ENCODE measurements at places on chromosomes 4 and X.

DNA sequence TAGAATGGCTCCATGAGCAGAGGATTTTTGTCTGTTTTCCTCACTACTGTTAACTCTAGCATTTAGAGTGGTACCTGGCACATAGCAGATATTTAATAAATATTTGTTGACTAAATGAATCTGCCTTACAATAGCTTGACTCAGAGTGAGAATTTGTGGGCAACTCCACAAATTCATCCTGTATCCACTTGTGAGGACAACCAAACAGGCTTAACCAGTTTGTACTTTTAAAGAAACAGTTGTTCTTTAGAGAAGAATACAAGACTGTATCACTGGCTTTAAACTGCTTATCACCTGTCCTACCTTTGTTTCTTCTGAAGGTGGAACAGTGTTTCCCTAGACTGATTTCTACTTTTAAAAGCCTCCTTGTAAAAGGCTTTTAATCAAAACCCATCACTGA, 141.3 kb upstream of the SH3RF1 start:
- no peaks in the 10 kb centered on the region for H3K27me3 ChIP-seq
- peaks cover 3% of the 10 kb centered on the region for H3K4me1 ChIP-seq

- H3K4me1 ChIP-seq, result no peaks in the 10 kb centered on the region
- H3K27me3 ChIP-seq, result no peaks in the 10 kb centered on the region
- H3K36me3 ChIP-seq, result no peaks in the 10 kb centered on the region
- H3K27ac ChIP-seq, result no peak overlapping the region
- H3K4me3 ChIP-seq, result no peak overlapping the region
- no peak for DNase-seq
Observed at GRCh38 chr4:186335793-186336192, 69.8 kb downstream of the F11 start.

- no peaks in the 10 kb centered on the region for H3K36me3 ChIP-seq
- no peak overlapping the region for H3K4me3 ChIP-seq
- no peak for DNase-seq
- no peaks in the 10 kb centered on the region for H3K4me1 ChIP-seq
- H3K27me3 ChIP-seq, result no peaks in the 10 kb centered on the region
- no peak overlapping the region for H3K27ac ChIP-seq
Observed at GRCh38 chr4:42709392-42710065, 52.6 kb upstream of the ATP8A1 start.

GRCh38 chr4:152101556-152102435, 341.0 kb upstream of the GATB start:
- H3K4me1 ChIP-seq, result peaks cover 9% of the 10 kb centered on the region
- no peaks in the 10 kb centered on the region for H3K36me3 ChIP-seq
- H3K27ac ChIP-seq, result no peak overlapping the region
- DNase-seq, result peak; percentile 92
- H3K4me3 ChIP-seq, result no peak overlapping the region

DNA sequence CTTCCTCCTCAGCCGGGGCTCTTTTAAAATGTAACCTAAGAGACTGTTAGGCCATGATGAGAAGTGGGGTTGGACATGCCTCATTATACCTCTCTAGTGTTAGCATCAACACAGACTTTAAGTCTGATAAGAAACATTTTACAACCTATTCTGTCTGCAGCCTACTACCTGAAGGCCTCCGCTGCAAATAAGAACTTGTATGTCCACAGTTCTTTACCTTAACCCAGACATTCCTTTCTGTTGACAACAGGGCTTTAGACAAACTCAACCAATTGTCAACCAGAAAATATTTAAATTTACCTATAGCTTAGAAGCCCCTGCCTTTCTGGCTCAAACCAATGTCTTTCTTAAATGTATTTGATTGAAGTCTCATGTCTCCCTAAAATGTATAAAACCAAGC, 1418.6 kb downstream of the STIM2 start:
- no peak overlapping the region for H3K4me3 ChIP-seq
- H3K27ac ChIP-seq, result no peak overlapping the region
- H3K4me1 ChIP-seq, result no peaks in the 10 kb centered on the region
- no peaks in the 10 kb centered on the region for H3K36me3 ChIP-seq
- DNase-seq, result no peak
- no peaks in the 10 kb centered on the region for H3K27me3 ChIP-seq

- no peaks in the 10 kb centered on the region for H3K27me3 ChIP-seq
- H3K4me1 ChIP-seq, result no peaks in the 10 kb centered on the region
- DNase-seq, result no peak
- no peak overlapping the region for H3K27ac ChIP-seq
- H3K36me3 ChIP-seq, result no peaks in the 10 kb centered on the region
Observed at GRCh38 chrX:116596010-116596409, 133.2 kb upstream of the CT83 start.

- H3K4me1 ChIP-seq, result no peaks in the 10 kb centered on the region
- peak; percentile 92 for DNase-seq
- no peaks in the 10 kb centered on the region for H3K27me3 ChIP-seq
- peak overlapping the region; percentile 65 for H3K27ac ChIP-seq
- peak overlapping the region; percentile 56 for H3K4me3 ChIP-seq
- no peaks in the 10 kb centered on the region for H3K36me3 ChIP-seq
Observed at GRCh38 chrX:47556045-47556623, 4.9 kb upstream of the ARAF start.

DNA sequence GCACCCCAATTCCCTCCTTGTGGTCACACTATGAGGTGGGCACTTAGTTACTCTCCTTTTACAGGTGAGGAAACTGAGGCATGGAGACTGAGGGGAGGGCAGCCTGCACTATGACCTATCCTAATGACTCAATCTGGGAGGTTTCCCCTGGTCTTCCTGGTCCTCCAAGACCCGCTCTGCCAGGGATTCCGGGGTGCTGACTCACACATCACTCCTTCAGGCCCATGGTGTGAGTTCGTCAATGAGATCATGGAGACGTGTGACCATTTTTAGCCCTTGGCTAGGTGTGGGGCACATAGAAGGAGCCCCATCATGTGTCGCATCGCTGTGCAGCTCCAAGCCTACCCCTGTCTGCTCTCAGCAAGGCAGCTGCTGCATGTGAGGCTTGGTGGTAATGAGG, 32.4 kb upstream of the BCOR start:
- no peaks in the 10 kb centered on the region for H3K36me3 ChIP-seq
- no peak overlapping the region for H3K27ac ChIP-seq
- peak; percentile 70 for DNase-seq
- peaks cover 8% of the 10 kb centered on the region for H3K4me1 ChIP-seq

DNA sequence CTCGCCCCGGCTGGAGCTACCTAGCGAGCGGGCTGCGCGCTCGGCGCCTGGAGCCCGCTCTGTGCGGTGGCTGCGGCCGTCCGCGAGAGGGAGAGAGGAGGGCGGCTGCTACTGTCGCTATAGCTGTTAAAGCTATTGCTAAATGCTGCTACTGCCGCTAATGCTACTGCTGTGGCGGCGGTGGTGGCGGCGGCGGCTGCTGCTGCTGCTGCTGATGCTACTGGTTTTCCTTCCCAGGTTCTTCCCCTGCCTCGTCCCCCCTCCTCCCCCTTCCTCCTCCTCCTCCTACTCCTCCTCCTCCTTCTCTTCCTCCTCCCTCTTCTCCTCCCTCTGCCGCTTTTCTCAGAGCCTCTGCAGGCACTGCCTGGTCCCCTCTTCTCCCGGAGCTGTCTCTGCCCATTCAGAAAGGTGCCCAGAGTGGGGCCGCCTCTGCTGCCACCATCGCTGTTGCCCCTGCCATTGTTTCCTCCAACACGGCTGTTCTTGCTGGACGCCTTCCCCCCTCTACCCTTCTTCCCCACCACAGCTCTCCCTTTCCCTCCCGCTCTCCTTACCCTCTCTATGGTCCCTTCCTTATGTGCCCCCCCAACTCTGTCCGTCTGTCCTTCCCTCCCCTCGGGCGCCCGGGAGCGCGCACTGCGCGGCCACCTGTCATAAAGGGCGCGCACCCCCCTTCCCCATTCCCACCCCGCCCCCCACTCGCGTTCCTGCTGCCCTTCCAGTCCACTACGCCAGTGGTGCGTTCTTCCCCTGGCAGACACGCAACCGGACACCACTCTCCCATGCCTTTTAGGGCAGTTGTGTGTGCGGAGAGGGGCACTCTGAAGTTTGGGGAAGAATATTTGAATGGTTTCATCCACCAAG, at the start of gene NEXMIF:
Gene NEXMIF, minus strand, starts transcription at position 228 of the 864 bp plus-strand sequence.
- no peaks in the 10 kb centered on the region for H3K4me1 ChIP-seq
- peak within 1 kb of the TSS; percentile 9 for H3K4me3 ChIP-seq
- no peak for DNase-seq
- H3K27ac ChIP-seq, result no peak within 1 kb of the TSS
- H3K27me3 ChIP-seq, result peaks cover 12% of the 10 kb centered on the region

DNA sequence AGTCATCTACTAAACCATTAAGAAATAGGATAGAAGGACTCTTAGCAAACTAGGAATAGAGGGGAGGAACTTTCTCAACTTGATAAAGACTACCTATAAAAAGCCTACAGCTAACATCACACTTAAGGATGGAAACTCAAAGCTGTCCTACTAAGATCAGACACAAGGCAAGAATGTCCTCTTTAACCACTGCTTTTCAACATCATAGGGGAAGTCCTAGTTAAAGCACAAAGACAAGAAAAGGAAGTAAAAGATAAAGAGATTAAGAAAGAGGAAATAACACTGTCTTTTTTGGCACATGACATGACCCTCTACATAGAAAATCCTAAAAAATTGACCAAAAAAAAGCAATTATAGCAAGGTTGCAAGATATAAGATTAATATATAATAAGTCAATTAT, 136.6 kb downstream of the FBXW7 start:
- no peaks in the 10 kb centered on the region for H3K4me1 ChIP-seq
- H3K27ac ChIP-seq, result no peak overlapping the region
- H3K4me3 ChIP-seq, result no peak overlapping the region
- H3K36me3 ChIP-seq, result no peaks in the 10 kb centered on the region
